ENCODE measurements at places on chromosomes 6 and 20.

DNA sequence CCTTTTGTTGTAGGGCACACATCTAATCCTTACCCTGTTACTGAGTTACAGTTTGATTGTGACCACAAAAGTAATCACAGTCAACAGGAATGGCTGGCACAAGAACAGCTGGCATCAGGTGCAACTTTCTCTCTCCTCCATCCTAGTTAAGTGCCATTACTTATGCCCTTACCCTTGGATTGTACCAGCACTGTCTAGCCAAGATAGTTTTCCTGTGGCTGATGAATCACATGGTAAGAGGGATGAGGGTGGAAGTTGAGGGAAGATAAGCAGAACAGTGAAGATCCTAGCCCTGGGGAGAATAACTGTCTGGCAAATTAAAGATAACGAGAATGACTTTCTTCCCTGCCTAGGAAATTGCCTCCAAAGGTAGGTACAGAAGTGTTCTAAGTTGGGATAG is 42.0 kb downstream of the RNF217 start:
- no peak for DNase-seq

- DNase-seq: no peak
These were observed 10.6 kb upstream of the EXOC2 start for GRCh38 chr6:703552-703951.

DNA sequence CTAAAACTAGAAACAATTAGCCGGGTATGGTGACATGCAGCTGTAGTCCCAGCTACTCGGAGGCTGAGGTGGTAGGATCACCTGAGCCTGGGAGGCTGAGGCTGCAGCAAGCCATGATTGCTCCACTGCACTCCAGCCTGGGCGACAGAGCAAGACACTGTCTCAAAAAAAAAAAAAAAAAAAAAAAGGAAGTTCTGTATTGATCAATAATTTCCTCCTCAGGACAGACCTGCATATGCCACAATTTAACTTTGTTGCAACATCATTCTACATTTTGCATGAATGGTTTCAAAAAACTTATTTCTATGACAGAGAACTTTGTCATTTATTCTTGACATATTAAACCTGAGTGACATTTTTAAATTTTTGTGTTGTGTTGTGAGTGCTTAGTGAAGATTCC is 5.5 kb downstream of the DNAJC5 start:
- DNase-seq: no peak

GRCh38 chr6:12548526-12548925 is 168.0 kb upstream of the PHACTR1 start:
- DNase-seq: no peak

- DNase-seq: no peak
These were observed 479.2 kb downstream of the CDH26 start for GRCh38 chr20:60437418-60437817.
